ENCODE measurements at places on chromosomes 16 and 17. TPM values are rescaled to one million over a fixed set of nuclear protein-coding genes. Genes with fewer than 3 reads are reported as not detected.

The HOXB8 gene
- not detected for total RNA-seq

- no peak overlapping the region for H3K27ac ChIP-seq
- H3K36me3 ChIP-seq, result no peaks in the 10 kb centered on the region
- no peak overlapping the region for H3K4me3 ChIP-seq
- H3K27me3 ChIP-seq, result no peaks in the 10 kb centered on the region
Observed at GRCh38 chr17:77286641-77287431, 146.1 kb downstream of the SEC14L1 start.

GRCh38 chr16:31428279-31428597 lies at the start of gene COX6A2:
COX6A2 (minus strand) TSS chr16:31428360; CDS start chr16:31428325, 35 bp downstream.
- no peak within 1 kb of the TSS for H3K27ac ChIP-seq
- no peak for DNase-seq
- no peaks in the 10 kb centered on the region for H3K4me1 ChIP-seq
- no peaks in the 10 kb centered on the region for H3K36me3 ChIP-seq
- H3K27me3 ChIP-seq, result peaks cover 1% of the 10 kb centered on the region
- no peak within 1 kb of the TSS for H3K4me3 ChIP-seq

DNA sequence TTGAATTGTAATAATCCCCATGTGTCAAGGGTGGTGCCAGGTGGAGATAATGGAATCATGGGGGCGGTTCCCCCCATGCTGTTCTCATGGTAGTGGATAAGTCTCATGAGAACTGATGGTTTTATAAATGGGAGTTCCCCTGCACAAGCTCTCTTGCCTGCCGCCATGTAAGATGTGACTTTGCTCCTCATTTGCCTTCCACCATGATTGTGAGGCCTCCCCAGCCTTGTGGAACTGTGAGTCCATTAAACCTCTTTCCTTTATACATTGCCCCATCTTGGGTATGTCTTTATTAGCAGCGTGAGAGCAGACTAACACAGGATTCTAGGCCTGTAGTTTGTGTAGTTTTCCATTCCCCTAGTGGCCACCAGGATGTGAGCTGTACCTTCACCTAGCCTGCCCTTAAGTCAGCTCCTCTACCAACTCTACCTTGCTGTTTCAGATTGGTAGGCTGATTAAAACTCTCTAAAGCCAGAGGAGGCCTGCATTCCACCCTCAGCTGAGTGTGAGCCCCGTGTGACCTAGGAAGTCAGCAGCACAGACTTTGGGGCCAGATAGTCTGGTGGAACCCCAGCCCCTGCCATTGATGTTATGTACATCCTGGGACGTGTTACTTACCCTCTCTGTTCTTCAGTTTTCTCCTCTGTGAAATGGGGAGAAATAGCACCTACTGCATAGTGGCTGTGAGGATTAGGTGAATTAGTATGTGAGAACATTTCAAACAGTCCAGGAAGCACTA lies 252.4 kb upstream of the CACNG5 start:
- H3K4me3 ChIP-seq, result no peak overlapping the region
- DNase-seq, result no peak
- peaks cover 4% of the 10 kb centered on the region for H3K4me1 ChIP-seq
- H3K27me3 ChIP-seq, result no peaks in the 10 kb centered on the region
- H3K27ac ChIP-seq, result no peak overlapping the region
- H3K36me3 ChIP-seq, result no peaks in the 10 kb centered on the region

- peak overlapping the region; percentile 96 for H3K4me3 ChIP-seq
- H3K27me3 ChIP-seq, result no peaks in the 10 kb centered on the region
- H3K36me3 ChIP-seq, result no peaks in the 10 kb centered on the region
- peaks cover 35% of the 10 kb centered on the region for H3K4me1 ChIP-seq
Observed at GRCh38 chr17:44502598-44503146, 534 bp downstream of the GPATCH8 start.

- no peak for DNase-seq
- peaks cover 49% of the 10 kb centered on the region for H3K4me1 ChIP-seq
- no peaks in the 10 kb centered on the region for H3K36me3 ChIP-seq
Observed at GRCh38 chr17:31487063-31487647, 95.7 kb downstream of the RAB11FIP4 start.

The KIF18B gene
- 0.37 TPM for total RNA-seq

DNA sequence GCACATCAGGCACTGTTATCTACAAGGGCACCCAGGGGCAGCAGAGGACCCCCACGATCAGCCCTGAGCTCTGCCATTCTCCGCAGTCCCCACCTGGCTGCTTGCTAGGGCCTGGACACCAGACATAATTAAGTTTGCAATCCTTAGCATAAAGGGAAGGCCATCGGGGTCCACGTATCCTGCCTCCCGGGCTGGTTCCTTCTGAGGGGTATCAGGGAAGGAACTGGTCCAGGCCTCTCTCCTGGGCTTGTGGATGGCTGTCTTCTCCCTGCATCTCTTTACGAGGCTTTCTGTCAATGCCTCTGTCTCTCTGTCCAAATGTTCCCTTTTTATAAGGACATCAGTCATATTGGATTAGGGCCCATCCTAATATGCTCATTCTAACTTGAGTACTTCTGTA lies 77.8 kb downstream of the CYLD start:
- no peak overlapping the region for H3K27ac ChIP-seq
- no peaks in the 10 kb centered on the region for H3K36me3 ChIP-seq
- no peaks in the 10 kb centered on the region for H3K4me1 ChIP-seq
- DNase-seq, result no peak

The HBZ gene
- not detected for total RNA-seq

DNA sequence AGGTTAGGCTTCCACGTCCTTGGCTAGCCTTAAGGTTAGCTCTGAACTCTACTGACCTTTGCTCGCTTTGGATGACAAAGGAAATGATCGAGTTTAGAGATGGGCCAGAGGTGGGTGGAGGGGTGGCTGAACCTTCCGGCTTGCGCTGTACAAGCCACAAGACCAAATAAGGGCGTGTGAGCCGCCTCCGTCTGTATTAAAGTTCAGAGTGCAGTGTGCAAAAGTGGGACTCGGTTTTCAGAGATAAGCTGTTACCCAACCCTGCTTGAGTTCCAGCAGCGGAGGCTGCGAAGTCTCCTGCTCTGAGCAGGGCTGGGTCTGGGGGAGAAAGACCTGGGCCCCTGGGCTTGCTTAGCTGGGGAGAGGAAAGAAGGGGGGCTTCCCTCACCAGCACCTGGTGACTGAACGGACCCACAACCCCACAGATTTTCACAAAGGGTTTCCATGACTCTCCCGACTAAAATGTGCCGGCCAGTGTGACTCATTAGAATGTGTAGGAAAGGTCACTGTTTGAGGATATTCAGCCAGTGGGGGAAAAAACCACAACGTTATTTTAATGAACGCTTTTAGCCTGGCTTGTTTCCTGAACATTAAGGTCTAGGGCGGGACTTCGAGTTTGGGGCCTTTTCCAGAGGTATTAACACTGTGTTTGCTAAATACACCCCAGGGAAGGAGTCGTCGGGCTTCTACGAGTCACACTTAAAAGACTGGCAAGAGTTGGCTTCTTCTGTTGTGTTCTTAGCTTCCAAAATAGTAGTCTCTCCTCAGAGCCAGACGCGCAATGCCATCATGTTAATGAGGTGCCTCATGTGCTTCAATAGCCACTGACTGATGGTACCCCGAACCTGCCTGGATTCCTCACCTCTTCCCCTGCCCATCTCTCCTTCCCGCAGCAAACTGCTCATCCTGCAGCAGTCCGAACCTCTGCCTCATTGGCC lies 67.0 kb downstream of the CENPV start:
- H3K36me3 ChIP-seq, result no peaks in the 10 kb centered on the region
- H3K4me3 ChIP-seq, result peak overlapping the region; percentile 32
- H3K4me1 ChIP-seq, result peaks cover 28% of the 10 kb centered on the region

The GPR139 gene
- total RNA-seq, result not detected

The PLA2G10 gene
- total RNA-seq, result not detected

DNA sequence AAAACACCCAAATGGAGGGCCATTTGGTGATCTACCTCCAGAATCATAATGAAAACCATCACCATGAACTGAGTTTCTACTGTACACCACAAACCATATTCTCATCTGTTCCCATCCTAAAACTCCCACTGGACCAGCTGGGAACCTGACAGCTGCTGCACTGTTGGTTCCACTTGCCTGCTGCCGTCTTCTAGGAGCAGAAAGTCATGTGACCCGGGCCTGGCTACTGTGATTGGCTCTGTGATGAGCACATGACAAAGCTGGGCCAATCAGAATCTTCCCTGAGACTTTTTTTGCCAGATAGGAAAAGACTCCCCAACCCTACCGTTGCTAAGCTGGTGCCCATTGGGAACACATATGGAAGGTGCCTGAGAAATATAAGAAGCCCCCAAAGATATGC lies 264.2 kb downstream of the MRTFB start:
- no peaks in the 10 kb centered on the region for H3K36me3 ChIP-seq
- H3K27me3 ChIP-seq, result peaks cover 4% of the 10 kb centered on the region
- no peak overlapping the region for H3K27ac ChIP-seq
- no peak for DNase-seq

DNA sequence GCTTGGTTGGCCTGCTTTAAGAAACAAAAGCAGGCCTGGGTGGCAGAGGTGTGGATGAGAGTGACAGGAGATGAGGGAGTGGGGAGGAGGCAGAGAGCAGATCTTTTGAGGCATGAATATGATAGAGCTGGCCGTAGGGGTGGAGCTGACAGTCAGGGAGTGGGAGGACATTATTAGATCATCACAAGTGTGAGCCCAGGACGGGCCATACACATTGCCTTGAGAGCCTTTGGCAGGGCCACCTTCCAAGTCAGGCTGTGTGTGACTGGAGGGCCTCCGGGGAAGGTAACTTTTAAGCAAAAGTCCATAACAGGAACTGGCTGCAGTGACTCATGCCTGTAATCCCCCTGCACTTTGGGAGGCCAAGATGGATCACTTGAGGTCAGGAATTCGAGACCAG lies 26.3 kb downstream of the GINS3 start:
- H3K27ac ChIP-seq, result no peak overlapping the region

The HS3ST4 gene
- not detected for total RNA-seq

GRCh38 chr16:80946481-80946880 lies 60.2 kb downstream of the CMC2 start:
- no peaks in the 10 kb centered on the region for H3K36me3 ChIP-seq
- no peak overlapping the region for H3K27ac ChIP-seq
- no peaks in the 10 kb centered on the region for H3K4me1 ChIP-seq
- H3K4me3 ChIP-seq, result no peak overlapping the region
- H3K27me3 ChIP-seq, result peaks cover 6% of the 10 kb centered on the region

DNA sequence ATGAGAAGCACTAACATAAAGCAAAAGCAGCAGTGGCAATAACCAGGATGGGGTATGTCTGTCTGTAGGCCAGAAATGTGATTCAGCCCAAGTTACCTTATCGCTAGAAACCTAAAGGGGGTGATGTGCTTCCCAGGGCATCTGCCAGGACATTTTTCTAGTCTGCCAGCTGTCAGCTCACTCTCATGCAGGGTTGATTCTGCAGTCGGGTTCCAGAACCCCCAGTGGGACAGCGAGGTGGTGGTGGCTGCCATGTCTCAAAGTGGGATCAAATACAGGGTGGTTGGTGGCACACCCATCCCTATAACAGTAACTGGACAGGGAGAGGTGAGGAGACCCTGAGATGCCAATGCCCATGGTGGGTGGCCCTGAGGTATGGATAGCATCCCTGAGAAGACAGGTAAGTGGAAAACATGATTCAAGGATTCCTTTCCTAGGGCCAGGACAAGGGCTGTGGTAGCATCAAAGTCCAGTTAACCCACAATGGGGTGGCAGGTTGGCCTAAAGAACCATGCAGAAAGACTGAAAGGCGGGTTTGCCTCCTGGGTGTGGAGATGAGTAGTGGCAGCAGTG lies 84.3 kb downstream of the TNFRSF13B start:
- H3K27me3 ChIP-seq, result no peaks in the 10 kb centered on the region
- no peak overlapping the region for H3K27ac ChIP-seq
- H3K36me3 ChIP-seq, result no peaks in the 10 kb centered on the region
- H3K4me3 ChIP-seq, result no peak overlapping the region
- no peaks in the 10 kb centered on the region for H3K4me1 ChIP-seq
- no peak for DNase-seq

The SLC35G6 gene
- total RNA-seq, result not detected

The ATF7IP2 gene
- total RNA-seq, result 56.7 TPM

- peaks cover 11% of the 10 kb centered on the region for H3K4me1 ChIP-seq
- H3K4me3 ChIP-seq, result peak overlapping the region; percentile 97
- H3K36me3 ChIP-seq, result no peaks in the 10 kb centered on the region
Observed at GRCh38 chr17:60525328-60525684, 736 bp downstream of the APPBP2 start.

GRCh38 chr17:732067-732901 lies at the start of gene TLCD3A:
TLCD3A (plus strand) TSS chr17:732596; CDS start chr17:732648, 52 bp downstream.
- DNase-seq, result no peak
- H3K27me3 ChIP-seq, result peaks cover 12% of the 10 kb centered on the region
- H3K4me1 ChIP-seq, result no peaks in the 10 kb centered on the region
- H3K4me3 ChIP-seq, result peak within 1 kb of the TSS; percentile 50
- H3K27ac ChIP-seq, result no peak within 1 kb of the TSS
- H3K36me3 ChIP-seq, result no peaks in the 10 kb centered on the region

- DNase-seq, result no peak
- peaks cover 9% of the 10 kb centered on the region for H3K4me1 ChIP-seq
- no peak overlapping the region for H3K4me3 ChIP-seq
- no peaks in the 10 kb centered on the region for H3K27me3 ChIP-seq
Observed at GRCh38 chr16:30985401-30986128, 558 bp downstream of the HSD3B7 start.

The KRTAP3-1 gene
- total RNA-seq, result not detected

All from T-cell (primary cell).